ENCODE measurements at places on chromosomes 3 and 15.

DNA sequence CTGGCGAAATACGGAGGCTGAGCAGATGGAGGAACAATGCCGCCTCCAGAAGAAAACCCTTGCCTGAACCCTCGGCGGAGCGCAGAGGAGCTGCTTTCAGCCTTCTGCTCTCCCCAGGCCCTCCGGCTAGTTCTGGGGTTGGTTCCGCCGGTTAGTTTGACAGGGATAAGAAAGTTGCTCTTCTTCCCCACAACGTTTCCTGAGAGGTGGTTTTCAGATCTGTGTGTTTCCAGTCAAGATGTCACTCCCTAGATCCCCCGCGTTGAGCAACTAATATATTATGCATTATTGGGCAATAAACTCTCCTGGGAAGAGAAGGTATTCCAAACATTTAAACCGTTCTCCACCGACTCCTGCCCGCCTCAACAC is 551 bp downstream of the NLGN1 start:
- DNase-seq = no peak

DNA sequence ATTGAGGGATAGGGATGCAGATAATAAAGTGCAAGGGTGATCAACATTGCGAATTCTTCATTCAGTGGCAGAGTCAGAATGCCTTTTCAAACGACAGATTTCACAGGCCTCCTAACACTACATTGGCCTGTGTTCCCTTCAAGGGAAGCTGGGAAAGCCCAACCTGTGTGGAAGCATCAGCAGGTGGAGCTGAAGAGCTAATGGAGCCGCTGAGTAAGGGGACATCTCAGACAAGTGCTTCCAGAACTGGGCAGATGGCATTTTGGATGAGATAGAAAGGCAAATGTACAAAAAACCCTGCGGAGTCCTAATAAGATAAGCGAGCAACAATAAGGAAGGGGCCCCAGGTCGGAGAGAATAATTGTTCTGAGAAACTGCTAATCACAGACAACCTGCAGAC is 8.5 kb upstream of the SLC24A5 start:
- DNase-seq = no peak

GRCh38 chr15:73873889-73874511 is 636 bp downstream of the TBC1D21 start:
- peak; percentile 16 for DNase-seq

GRCh38 chr3:160693191-160693590 is 16.2 kb downstream of the ARL14 start:
- no peak for DNase-seq

DNA sequence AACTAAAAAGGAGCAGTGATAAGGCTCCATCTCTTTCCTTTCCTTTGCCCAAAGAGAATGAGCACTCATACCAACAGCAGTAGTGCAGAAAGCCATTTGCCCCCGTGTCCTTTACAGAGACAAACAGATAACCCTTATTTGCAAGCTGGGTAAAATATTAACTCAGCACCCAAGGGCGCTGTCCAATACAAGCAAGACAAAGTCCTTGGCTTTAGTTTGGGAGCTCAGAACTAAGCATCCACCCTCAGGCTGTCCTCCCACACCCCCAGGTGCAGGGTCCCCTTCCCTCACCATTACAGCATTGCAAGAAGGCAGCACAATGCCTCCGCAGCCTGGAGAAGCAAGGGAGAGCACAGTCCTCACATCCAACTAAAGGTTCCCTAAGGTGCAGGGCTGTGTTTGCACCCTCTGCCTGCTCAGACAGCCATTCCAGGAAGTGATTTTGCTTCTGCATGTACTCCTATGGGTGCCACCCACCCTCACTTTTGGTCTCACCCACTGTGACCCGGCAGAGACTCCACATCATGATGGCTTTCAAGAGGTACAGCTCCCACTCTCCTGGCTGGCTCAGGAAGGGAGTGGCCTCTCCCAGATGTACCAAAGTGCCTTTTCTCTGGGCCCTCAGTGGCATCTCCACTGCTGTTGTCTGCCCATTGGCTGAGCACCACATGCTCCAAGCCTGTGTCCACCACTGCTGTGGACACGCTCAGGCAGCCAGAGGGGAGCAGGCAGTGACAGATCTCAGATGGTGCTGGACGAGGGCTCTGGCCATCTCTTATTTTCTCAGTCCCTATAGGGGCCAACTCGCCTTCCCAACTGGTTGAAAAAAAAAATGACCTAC is 34.1 kb upstream of the HES1 start:
- no peak for DNase-seq

GRCh38 chr3:38354588-38355330 is 8.2 kb downstream of the XYLB start:
- no peak for DNase-seq

- no peak for DNase-seq
Measured at GRCh38 chr3:161082063-161082462, 23.1 kb downstream of the B3GALNT1 start.

DNA sequence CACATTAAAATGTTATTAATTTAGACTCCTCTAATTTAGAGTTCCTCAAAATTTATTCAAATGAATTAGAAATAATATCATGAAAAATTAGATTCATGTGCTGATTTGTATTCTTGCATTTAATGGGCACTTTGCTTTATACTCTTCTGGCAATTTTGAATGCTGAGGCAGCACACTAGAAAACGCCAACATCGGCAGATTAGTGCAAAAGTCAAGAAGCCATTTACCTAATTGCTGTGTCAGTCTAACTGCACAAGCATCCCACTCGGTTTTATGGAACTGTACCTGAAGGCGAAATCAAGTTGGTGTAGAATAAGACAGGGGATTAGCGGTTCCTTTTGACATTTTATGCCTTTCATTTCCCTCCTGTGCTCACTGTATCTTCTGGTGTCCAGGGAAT is 382.0 kb downstream of the ROBO2 start:
- no peak for DNase-seq

- DNase-seq = no peak
Measured at GRCh38 chr3:9241956-9242355, 7.5 kb downstream of the SRGAP3 start.

DNA sequence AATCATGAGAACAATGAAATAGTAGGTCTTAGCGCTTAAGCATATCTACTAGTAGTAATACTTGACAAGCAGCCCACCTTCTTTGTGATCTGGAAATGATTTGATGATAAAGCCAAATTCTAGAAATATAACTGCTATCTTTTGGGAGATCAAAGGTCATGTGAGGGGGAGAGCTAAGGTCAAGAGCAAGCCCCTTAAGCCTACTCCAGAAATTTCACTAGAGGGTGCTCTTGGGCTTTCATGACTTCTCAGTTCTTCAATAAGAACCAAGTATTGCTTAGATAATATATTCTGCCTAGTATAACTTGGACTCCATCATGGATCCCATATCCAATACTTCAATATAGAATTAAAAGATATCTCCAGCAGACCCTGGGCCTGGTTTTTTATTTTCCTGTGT is 319.6 kb downstream of the ZBTB20 start:
- no peak for DNase-seq

DNA sequence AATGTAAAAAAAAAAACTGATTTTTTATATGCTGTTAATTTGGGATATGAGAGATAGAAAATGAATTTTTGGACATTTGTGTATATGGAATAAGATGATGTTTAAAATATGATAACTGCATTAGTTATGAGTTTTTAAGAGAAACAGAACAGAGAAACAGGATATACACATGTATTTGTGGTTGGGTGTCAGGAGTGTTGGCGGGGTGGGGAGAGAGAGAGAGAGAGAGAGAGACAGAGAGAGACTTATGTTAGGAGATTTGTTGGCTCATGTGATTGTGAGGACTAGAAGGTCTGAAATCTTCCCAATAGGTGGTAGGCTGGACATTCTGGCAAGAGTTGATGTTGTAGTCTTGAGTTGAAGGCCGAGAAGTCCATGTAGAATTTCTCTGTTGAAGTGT is 1121.6 kb upstream of the GBE1 start:
- no peak for DNase-seq

- DNase-seq = no peak
Measured at GRCh38 chr3:10581251-10581650, 75.9 kb upstream of the ATP2B2 start.

- no peak for DNase-seq
Measured at GRCh38 chr15:77859491-77860060, 217.9 kb downstream of the TBC1D2B start.

DNA sequence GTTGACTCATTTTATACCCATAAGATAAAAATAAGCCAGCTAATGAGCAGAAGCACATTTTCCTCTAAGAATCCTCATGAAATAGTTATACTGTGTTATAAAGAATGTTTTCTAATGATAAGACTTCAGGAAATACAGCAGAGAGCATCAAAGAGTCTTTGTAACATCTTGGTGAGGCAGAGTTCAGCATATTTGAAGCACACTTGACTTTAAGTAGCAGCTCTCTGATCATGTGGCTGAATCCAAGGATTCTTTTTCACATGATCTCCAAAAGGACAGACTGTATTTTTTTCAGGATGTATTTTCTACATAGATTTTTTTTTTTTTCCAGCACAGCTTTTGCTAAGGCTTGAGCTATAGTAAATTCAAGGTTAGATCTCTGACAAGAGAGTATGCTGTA is 195.1 kb downstream of the SI start:
- no peak for DNase-seq

GRCh38 chr3:193943200-193943599 is 192.7 kb upstream of the HES1 start:
- no peak for DNase-seq

DNA sequence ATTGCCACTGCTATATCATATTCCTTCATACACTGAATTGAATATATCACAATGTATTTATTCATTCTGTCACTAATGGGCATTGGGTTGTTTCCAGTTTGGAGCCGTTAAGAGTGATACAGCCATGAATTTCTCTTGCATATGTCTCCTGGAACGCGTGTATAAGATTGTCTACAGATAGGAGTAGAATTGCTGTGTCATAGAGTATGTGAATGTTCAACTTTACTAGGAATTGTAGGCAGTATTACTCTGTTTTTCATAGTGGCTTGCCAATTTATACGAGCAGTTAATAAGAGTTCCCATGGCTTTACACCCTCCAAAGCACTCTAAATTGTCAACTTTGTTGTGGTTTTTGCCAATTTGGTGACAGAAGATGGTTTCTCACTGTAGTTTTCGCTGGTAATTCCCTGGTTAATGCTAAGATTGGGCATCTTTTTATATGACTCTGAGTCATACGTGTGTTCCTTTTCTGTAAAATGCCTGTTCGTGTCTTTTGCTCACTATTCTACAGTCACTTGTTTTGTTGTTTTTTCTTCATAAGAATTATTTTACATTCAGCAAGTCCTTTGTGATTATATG is 136.1 kb upstream of the LIPC start:
- no peak for DNase-seq

- DNase-seq = no peak
Measured at GRCh38 chr15:75065851-75066509, 42.6 kb downstream of the PPCDC start.

DNA sequence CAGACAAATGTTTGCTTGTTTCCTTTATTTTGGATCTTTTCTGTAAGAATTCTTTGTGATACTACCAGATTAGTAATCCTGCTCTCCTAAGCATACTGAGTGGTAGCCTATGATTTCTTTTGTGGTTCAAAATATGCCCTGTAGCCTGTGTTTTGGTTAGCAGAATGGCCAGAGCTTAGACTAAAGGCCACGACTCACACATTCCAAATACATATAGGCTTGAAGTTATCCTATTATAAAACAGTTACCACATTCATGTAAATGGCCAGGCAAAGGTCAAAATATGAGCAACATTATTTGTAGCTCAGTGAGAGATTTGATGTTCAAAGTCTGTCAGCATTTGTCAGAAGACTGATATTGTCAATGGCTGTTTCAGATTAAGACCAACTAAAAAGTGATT is 84.5 kb downstream of the MITF start:
- DNase-seq = no peak

DNA sequence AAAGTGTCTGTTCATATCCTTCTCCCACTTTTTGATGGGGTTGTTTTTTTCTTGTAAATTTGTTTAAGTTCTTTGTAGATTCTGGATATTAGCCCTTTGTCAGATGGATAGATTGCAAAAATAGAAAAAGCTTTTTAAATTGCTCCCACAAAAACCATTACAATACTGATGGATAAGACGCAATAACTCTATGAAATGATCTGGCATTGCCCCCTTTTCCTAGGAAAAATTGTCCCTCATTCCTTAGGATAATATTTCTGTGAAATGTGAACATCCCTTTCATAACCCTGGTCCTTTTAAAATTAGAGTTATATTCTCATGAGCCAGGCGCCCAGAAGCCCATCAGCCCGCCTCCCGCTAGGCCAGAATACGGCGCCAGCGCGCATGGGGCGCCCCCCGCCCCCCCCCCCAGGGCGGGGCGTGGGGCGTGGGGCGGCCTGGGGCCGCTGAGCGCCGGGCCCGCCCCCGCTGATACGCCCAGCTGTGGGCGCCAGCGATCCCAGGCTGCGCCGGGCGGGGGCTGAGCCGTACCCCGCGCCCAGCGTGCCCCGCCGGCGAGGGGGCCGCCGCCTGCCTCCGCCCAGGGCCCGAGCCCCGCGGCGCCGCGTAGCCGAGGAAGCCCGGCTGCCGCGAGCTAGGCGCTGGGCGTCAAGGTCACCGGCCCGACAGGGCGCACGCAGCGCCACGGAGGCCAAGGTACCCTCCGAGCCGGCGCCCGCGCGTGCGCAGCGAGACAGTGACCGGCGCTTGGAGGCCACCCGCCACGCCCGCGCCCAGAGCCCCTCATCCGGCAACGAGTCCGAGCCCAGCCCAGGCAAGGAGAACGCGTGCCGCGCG is 11.1 kb upstream of the ROPN1B start:
- DNase-seq = no peak

DNA sequence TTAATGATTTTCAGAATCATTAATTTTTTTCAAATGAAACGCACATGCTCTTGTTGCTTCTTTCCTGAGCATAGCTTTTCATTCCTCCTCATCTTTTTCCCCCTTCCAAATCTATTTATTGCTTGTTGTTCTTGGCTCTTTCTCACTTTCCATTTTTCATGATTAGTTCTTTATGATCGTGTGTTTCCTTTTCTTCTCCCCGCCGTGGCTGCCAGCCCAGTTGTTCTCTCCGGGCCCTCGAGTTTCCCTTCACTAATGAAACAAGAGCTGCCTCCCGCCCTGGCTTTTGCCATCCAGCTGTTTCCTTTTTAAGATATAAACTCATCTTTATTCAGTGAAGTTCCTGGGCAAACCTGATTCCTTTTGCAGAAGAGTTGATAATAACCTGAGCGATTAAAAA is 170.2 kb upstream of the NR2F2 start:
- DNase-seq = no peak

GRCh38 chr15:50813089-50813488 is 47.6 kb upstream of the SPPL2A start:
- DNase-seq = no peak

GRCh38 chr15:48896869-48897814 is 19.2 kb downstream of the EID1 start:
- no peak for DNase-seq

GRCh38 chr3:143301031-143301901 is 181.7 kb downstream of the CHST2 start:
- no peak for DNase-seq

GRCh38 chr3:46558184-46559043 is 7.7 kb downstream of the LRRC2 start:
- peak; percentile 69 for DNase-seq

All from stimulated activated CD4-positive, alpha-beta T cell treated with anti-CD3 and anti-CD28 coated beads, Interleukin-1b, Interleukin-23, amount 100 ng/mL, for 48 hours (primary cell).